ENCODE measurements at places on chromosomes 3 and 15.

- no peak for DNase-seq
These were observed 219.3 kb downstream of the SLC9A9 start for GRCh38 chr3:143628971-143629370.

DNA sequence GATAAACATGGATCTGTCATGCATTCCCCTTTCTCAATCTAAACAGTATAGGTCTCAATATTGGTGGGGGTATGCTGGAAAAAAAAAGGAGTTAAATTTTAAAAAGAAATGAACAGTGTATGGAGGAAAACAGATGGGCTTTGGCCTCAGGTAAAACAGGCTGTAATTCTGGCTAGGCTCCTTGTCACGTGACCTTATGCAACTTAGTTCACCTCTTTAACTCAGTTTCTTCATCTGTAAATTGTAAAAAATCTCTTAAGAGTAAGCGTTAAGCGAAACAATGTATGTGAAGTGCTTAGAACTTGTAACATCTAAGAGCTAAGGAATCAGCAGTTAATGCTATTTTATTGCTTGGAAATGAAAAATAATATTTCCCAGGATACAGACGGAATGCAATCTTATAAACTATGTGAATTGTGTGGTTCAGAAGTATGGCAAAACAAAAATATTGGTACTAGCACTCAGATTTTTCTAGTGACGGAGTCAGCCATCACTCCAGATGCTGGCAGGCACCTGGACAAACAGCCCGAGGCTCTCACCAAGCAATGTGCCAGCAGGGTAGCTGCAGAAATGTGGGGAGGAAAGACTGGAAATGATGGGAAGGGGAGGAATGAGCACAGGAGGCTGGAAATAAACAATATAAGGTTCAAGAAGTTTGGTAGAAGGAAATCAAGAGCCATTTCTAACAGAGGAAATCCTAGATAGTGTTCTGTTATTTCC lies 172.8 kb downstream of the USP13 start:
- DNase-seq: no peak

GRCh38 chr15:85920956-85921355 lies 126.2 kb upstream of the KLHL25 start:
- no peak for DNase-seq

DNA sequence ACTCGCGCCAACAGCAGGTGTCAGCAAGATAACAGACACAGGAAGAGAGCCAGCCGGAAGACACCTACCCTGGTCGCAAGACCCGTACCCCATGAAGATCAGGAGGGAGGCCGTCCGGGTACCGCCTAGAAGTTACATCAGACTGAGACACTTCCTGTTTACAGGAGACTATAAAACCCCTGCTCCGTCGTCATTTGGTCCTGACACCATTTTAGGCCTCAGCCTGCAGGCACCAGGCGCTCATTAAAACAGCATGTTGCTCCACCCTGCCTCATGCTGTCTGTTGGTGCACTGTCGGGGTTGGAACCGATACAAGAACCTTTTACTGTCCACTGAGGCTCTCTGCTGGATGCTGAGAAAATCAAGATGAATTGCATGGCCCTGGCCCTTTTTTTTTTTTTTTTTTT lies 15.6 kb upstream of the PRTG start:
- no peak for DNase-seq

GRCh38 chr15:66803182-66803729 lies 101.2 kb downstream of the SMAD6 start:
- no peak for DNase-seq

DNA sequence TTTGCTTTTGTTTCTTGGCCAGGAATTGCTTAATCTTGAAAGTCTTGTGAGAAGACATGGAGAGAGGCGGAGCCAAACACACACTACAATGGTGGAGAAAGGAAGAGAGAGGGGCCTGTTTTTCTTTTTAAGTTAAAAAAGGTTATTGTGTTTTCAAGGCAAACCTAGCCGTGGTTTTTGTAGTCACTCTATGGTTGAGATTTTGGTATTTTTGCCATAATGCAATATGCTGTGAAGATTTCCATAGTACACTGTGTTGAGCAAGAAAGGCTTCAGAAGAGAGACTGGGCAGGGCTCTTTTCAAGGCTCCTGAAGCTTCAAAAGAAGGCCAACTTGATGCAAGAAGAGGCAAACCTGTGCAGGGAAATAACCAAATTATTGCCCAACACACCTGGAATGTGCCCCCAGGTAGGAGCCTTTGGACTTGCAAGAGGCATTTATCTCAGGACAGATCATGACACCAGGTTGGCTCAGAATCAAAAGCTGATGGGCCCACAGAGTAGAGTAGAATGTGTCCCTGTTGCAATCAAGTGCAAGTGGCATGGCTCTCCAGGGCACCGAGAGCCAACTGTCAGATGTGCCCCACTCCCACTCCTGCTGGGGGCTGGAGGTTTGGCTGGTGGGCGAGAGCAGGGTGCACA lies 22.1 kb downstream of the AMOTL2 start:
- no peak for DNase-seq

GRCh38 chr3:54557538-54558428 lies 370.1 kb downstream of the LRTM1 start:
- no peak for DNase-seq

GRCh38 chr3:177378168-177378567 lies 180.9 kb upstream of the TBL1XR1 start:
- DNase-seq: no peak

DNA sequence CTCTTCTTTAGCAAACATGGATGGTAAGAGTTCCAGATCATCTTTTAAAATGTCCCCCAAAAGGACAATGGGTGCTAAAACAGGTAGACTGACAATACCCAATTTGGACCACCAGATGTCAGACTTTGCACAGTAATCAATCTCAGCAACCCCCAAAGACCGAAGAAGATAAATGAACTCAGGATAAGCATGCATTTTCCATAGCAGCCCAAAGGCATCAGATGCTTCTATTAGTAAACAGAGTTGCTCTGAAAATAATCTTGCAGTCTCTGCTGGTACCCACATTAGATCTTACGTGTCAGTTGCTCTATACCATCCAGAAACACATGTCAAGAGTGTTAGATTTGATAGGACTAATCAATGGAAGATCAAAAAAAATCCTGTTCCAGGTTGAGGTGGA lies 20.6 kb downstream of the MYH15 start:
- peak; percentile 37 for DNase-seq

DNA sequence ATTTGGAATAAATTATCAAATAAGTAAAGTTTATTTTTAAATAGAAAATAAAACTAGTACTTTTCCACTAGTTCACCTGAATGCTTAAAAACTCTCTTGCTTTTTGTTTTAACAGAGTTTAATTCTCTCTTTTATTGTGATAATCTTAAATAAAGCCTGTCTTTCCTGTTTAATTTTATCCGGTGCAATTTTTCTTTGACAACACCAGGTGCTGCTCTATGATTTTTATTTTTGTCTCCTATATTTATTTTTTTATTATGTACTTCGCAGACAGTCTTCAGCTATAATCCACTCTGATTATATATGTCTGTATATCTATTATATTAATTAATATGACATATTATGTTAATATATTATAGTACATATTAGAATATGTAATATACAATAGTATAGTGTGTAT lies 1293.0 kb upstream of the EPHA6 start:
- DNase-seq: no peak

DNA sequence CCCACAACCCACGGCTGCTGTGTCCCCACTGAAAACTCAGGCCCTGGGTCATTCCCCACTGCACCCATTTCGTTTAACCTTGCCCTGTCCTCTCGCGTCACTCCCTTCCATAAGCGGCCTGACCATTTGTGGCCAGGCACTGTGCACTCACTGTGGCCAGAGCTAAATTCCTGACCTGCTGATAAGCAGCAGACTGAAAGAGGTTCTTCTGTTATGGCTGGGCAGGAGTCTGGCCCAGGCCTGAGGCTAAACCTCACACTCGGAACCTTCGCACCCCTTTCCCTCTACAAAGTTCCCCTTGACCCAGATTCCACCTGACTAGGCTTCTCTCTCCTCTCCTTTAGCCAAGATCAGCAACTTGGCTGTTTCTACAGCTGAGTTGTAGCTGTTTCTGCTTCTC lies 62.3 kb downstream of the ADAMTS17 start:
- DNase-seq: no peak

DNA sequence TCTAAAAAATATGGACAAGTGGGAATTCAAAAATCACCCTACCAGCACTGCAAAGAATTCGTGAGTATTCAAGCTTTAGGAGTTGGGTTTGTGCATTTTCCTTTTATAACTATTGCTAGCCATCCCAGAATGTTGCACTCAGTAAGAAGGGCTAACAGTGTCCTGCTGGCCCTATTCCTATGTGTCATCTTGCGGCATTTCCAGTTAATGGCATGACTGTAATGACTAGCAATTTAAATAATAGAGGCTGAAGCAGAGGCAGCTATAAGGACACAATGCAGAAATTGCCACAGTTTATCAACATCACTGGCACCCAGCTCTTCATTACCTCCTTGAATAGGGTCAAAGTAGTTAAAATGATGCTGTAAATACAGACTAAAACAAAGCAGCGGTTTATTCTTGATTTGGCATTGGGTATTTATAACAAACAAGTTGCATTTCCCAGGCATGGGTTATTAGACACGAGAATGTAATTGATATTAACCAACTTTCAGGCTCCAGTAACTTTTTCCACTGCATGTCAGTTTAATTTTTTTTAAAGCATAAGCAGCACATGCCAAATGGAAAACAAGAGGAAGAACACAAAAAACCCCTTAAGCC lies 177.6 kb downstream of the FHIT start:
- DNase-seq: no peak

DNA sequence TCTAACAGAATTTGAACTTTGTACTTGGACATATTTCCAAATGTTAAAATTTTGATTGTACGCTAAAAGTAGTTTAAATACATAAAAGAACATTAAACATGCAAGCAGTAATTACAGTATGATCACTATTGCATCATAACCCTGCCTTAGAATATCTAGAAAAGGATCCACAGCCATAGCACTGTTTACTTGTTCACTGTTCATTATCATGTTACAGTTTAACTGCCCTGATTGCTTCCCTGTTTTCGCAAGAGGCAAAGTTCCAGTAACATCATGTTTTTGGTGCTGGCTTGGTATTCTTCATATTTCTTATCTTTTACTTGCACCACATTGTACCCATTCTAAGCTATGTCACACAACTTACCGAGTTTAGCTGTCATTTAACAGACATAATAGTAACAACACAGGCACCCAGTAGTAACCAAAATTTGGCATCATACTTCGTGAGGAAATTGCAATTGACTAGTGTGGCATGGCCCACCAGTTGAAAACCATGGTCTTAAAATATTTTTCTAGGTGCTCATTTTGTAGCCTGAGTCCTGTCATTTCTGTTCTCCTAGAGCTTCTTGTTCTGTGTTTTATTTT lies 13.3 kb upstream of the TMEM87A start:
- DNase-seq: no peak

DNA sequence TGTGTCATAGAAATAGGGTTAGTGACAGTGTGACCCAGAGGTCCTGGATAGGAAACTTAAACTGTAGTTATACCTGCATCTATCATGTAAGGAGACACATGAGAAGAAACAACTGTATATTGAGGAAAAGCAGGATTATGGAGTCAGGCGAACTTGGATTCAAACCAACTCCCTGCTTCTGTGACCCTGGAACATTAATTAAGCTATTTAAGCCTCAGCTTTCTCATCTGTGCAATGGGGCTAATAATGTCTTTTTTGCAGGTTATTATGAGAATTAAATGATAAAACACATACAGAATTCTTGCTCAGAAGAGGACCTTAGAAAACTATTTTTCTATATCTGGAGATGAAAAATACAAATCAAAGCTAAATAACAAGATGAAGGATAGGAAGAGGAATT lies 481.8 kb downstream of the MECOM start:
- DNase-seq: no peak

DNA sequence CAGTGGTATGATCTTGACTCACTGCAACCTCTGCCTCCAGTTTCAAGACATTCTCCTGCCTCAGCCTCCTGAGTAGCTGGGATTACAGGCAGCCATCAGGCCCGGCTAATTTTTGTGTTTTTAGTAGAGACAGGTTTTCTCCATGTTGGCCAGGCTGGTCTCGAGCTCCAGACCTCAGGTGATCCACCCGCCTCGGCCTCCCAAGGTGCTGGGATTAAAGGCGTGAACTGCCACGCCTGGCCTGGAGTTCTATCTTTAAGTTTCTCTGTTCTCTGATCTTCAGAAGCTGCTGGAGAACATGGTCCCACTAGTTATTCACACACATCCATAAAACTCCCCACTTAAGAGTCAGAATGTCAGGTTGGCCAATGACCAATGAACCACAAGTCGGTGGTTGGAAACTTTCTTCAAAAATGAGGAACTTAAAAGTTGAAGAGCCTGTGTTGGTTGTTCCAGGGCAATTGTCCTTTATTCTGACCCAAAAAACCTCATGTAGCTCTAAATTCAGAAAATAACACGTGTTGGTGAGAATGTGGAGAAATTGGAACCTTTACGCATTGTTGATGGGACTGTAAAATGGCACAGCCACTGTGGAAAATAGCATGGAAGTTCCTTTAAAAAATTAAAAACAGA lies 55.9 kb upstream of the PIK3CB start:
- DNase-seq: no peak

DNA sequence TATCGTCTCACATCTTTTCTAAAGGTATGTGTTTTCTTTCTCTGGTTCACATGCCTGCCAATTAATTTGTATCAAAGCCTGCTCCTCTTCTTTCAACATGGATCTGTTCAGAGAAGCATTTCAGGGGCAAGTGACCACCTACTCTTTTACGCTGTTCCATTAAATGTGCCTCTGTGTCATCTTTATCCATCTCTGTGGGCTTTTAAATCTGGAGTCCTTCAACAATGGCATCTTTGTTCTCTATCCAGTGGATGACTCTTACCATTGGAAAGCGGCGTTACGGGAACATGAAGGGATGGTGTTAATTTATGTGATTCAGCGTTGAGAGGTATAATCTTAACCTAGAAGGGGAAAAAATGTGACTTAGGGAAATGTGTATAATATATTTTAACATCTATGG lies 92.7 kb upstream of the CFAP20DC start:
- no peak for DNase-seq

- no peak for DNase-seq
These were observed 35.5 kb downstream of the DZIP1L start for GRCh38 chr3:138079901-138080300.

GRCh38 chr15:21267671-21268395 lies 172.5 kb downstream of the POTEB3 start:
- no peak for DNase-seq

DNA sequence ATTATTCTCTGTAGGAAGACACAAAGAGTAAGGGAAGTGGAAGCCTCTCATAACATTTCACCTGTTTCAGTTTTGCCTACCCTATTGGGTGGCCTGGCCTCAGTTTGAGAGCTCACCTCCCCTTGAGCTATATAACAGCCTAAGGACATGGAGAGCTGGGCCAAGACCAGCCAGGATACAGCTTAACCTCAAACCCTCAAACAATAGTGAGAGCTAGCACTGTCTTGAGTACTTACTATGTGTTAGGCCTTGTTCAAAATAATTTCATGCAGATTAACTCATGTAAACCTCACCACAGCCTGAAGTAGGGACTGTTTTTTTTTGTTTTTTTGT lies 15.0 kb upstream of the TBL1XR1 start:
- no peak for DNase-seq

- DNase-seq: no peak
These were observed 137.7 kb upstream of the ZPLD1 start for GRCh38 chr3:102297072-102297658.

Measured in stimulated activated CD4-positive, alpha-beta T cell treated with anti-CD3 and anti-CD28 coated beads, Interleukin-12 subunit alpha, Interleukin-12 subunit beta, amount 100 ng/mL, for 48 hours (primary cell).